Aorta (tissue), 5 donors: ENCODE measurements at places on chromosomes 16 and 17. TPM values are rescaled to one million over a fixed set of nuclear protein-coding genes. Genes with fewer than 3 reads are reported as not detected.

DNA sequence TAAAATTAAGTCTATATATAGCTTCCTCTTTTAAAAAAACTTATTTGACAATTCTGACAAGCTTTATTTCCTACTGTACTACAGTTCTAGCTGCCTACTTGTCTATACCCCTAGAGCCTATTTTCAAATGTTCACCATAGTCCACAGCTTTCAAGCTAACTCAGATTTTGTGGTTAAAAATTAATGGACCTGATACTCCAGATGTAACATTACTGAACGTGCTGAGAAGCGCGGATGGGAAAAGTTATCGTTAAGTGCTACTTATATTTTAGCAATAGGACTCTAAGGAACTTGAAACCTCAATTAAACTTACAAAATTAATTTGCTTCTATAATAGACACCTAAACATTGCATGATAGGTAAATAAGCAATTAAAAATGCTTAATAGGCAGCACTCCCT is 31.2 kb downstream of the GNA13 start:
- H3K4me3 ChIP-seq: no peak overlapping the region
- DNase-seq: no peak

GRCh38 chr17:40452921-40453378 is 9.7 kb downstream of the IGFBP4 start:
- no peaks in the 10 kb centered on the region for H3K4me1 ChIP-seq
- H3K27me3 ChIP-seq: no peaks in the 10 kb centered on the region
- no peak overlapping the region for H3K4me3 ChIP-seq
- no peak overlapping the region for H3K27ac ChIP-seq
- no peaks in the 10 kb centered on the region for H3K36me3 ChIP-seq
- DNase-seq: no peak

DNA sequence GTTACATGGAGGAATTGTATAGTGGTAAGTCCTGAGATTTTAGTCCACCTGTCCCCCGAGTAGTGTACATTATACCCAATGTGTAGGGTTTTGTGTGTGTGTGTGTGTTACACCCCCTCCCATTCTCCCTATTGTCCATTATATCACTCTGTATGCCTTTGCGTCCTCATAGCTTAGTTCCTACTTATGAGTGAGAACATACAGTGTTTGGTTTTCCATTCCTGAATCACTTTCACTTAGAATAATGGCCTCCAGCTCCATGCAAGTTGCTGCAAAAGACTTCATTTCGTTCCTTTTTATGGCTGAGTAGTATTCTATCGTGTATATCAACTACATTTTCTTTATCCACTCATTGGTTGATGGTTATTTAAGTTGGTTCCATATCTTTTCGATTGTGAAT is 635 bp upstream of the FA2H start:
- H3K4me1 ChIP-seq: no peaks in the 10 kb centered on the region
- no peak overlapping the region for H3K27ac ChIP-seq
- H3K36me3 ChIP-seq: no peaks in the 10 kb centered on the region
- no peaks in the 10 kb centered on the region for H3K27me3 ChIP-seq

GRCh38 chr16:17685447-17685846 is 214.7 kb upstream of the XYLT1 start:
- H3K4me3 ChIP-seq: no peak overlapping the region
- DNase-seq: no peak
- no peaks in the 10 kb centered on the region for H3K36me3 ChIP-seq
- no peaks in the 10 kb centered on the region for H3K4me1 ChIP-seq
- H3K27me3 ChIP-seq: no peaks in the 10 kb centered on the region
- no peak overlapping the region for H3K27ac ChIP-seq

The GDPD1 gene
- 3.8 TPM for total RNA-seq

The LRRC75A gene
- total RNA-seq: 4.8 TPM

The KRTAP9-3 gene
- total RNA-seq: not detected

The ADAD2 gene
- total RNA-seq: not detected

The IL21R gene
- total RNA-seq: 3.8 TPM
